ENCODE measurements at places on chromosomes 5 and 9. TPM values are rescaled to one million over a fixed set of nuclear protein-coding genes. Genes with fewer than 3 reads are reported as not detected.

DNA sequence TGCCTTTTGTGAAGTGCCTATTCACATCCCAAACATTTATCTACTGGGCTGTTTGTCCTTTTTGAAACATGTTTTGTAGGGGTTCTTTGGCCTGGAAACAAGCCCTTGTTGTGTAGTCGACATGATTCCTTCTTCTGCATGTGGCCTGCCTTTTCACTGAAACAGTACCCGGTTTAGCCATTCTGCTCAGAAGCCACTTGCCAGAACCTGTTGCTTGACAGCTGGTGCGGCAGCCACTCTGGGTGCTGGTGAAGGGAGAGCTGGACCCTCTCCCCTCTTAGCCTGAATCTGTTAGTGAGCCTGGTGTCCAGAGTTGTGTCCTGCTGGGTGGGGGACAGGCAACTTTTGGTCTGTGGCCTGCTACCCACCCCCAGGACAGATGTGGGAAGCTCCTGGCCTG, 128.8 kb upstream of the CACNA1B start:
- no peak for DNase-seq

TSTD2 gene
- 10.7 TPM for total RNA-seq

NOXA1 gene
- not detected for total RNA-seq

GRCh38 chr5:111480346-111480745, 32.0 kb downstream of the STARD4 start:
- DNase-seq = no peak

DNA sequence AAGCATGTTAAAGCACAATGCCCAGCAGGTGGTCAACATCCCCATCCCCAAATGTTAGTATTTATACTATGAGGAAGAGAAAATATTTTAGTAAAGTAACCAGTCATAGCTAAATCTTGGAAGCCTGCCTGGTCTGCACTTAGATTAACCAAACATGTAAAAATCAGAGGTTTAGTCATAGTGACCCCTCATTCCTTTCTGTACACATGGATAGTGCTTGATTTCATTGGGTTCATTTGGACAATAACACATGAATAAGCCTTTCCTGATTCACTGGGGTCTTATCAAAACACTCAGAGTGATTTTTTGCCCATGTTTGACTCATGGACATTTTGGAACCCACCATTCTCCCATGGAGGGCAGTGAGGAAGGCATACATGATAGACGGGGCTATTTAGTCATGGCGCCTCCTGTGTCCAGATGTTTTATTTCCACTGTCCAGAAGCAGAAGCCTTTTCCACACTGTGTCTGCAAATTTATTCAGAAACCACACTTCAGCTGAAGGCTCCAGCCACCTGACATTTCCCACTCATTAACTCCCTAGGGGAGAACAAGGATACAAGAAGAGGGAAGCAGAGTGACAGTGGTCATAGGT, 32.5 kb downstream of the OR1J1 start:
- DNase-seq = peak; percentile 89

PCDHB4 gene
- total RNA-seq = 0.07 TPM

GRCh38 chr5:107090506-107090905, 580.2 kb downstream of the EFNA5 start:
- no peak for DNase-seq

DNA sequence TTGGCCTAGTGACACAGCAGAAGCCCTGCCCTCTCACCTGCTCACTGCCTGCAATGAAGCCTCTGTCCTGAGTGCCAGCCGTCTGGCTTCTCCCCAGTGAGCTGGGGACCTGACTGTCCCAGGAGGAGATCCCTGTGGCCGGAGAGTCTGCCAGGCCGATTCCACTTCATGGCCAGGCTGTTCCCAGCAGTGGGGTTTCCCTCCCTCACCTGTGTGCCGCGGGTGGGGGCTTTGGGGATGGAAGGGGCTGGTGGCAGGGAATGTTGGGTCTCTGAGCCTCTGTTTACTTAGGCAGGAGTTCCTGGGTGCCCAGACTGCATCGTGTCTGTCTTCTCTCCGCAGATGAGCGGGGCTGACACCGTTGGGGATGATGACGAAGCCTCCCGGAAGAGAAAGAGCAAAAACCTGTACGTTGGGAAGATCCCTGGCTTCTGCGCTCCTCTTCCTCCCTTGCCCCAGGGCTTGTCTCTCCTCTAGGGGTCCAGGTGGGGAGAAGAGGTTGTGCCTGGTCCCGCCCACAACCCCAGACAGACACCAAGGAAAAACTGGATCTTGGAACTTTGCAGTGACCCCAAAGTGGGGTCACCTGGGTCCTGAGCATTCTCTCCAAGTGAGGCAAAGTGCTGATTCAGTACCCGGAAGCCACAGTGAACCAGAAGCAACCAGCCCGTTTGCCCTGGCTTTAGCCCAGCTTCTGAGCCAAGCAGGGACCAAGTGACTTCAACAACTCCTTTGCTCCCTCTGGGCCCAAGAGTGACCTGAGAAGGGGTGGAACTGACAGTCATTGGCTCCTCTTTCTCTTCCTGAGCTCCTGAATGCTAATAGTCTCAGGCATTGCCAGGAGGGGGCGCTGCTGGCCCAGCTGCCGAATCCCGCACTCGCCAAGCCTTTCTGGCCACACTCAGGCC, 127.7 kb downstream of the RGS3 start:
- peak; percentile 82 for DNase-seq

FTMT gene
- not detected for total RNA-seq

GRCh38 chr9:132878695-132879456, at the start of gene SPACA9:
Gene SPACA9, plus strand, starts transcription at chr9:132878898. Its CDS starts 5,050 bp downstream, at chr9:132883948.
- peak; percentile 63 for DNase-seq

SGCD gene
- 1.7 TPM for total RNA-seq

SLC34A3 gene
- 0.10 TPM for total RNA-seq

GRCh38 chr9:126375386-126375785, 48.8 kb downstream of the MVB12B start:
- DNase-seq = no peak

DNA sequence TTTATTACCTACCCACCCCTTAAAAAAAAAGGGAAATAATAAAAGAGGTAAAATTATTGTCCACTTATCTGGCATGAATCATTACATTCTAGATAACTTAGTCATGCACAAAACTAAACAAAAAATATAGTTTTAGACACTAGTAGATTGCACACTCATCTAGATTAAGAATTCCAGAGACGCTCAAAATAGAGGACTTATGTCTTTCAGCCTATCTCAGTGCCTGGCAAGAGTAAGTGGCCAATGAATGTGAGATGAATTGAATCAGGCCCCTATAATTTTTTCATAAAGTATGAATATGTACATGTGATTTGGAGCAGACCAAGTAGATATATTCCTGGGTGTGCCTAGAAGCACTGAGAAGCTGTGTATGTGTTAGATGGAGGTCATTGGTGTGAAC, 2.0 kb upstream of the RXFP3 start:
- peak; percentile 66 for DNase-seq

GRCh38 chr5:158198636-158199035, 339.7 kb upstream of the CLINT1 start:
- DNase-seq = no peak

- no peak for DNase-seq
These were observed 12.9 kb downstream of the NFIB start for GRCh38 chr9:14301006-14301405.

DNA sequence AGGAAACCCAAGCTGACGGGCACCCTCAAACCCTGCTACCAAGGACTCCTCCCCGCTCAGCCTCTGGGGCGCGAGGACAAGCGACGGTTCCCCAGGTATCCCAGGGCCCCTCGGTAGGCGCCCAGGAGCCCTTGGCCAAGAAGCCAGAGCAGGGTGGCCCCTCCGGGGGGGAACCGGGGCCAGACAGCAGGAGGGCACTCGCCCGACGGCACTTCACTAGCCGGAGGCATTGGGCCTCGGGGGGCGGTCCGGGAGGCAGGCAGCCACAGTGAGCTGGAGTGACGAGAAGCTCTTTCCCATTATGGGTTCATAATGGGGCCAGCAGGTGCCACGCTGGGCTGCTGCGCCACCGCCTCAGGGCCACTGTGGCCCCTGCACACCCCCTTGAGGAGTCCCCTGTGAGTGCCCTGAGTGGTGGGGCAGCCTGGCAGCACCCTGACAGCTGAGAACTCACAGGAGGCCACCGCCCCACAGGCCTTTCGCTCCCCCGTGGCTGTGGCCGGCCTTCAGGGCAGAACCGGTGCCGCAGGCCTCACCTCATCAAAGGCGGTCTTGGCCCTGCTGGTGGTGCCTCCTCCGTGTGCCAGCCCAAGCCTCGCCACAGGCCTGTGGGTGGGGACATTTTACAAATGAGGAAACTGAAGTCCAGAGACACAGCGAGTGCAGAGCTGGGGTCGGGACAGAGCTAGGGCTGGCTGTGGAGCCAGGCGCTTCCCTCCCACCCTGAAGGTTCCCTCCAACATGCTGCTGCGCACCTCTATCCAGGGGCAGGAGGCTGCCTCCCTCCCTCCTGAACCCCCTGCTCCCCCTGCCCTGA, 68.7 kb downstream of the PSMB7 start:
- no peak for DNase-seq

GRCh38 chr9:108994695-108995094, 18.6 kb downstream of the CTNNAL1 start:
- peak; percentile 40 for DNase-seq

ARID3C gene
- not detected for total RNA-seq

DNA sequence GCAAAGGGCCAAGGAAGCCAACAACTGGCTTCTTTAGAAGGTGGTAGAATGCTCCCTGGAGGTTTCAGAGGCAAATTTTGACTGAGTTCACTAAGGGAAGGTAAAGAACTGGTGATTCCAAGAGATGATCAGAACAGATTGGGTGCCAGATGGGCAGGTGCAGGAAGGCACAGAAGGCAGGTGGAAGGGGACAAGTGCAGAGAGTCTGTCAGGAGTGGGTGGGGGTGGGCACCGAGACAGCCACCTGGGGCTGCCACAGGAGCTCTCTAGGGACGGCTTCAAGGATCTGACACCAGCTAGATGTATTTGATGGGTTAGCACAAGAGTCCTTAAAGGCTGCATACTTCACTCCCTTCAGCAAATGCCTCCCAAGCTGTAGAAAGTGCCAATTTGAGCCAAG, 207.3 kb downstream of the PTTG1 start:
- DNase-seq = no peak

GRCh38 chr9:92762196-92762595, 2.4 kb downstream of the BICD2 start:
- no peak for DNase-seq

DNA sequence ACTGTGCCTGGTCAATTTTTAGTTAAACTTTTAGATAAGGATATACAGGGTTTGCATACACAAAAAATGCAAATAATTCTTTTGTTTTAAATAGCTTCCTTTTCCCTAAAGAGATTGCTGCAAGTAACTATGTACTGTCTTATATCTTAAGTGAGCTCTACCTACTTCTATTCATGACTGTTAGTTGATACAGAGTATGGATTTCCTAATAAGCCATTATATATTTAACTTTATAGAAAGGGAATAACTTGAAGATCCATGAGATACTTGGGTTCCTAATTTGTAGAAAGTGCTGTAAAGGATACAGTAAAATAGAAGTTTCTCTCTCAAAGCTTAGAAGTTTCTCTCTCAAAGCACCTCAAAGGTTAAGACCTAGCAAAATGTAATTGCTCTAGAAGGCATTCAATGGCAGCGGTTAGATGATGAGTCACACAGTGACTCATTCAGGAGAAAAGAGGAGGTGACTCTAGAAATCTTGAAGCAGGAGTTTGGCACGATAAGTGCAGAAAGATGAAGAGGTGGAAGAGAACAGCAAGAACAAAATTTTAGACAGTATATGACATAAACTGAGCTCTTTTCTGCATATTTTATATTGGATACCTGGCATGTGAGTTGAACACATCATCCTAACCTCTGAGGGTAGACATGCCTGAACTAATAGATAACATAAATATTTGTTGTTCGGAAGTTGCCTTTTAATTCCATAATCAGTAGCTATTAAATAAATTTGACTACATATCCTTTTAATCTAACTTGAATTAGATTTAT, 5.5 kb upstream of the DNAJC21 start:
- peak; percentile 99 for DNase-seq

GALT gene
- 20.9 TPM for total RNA-seq

ELAVL2 gene
- 21.6 TPM for total RNA-seq

GRCh38 chr5:19554524-19554923, 433.5 kb downstream of the CDH18 start:
- no peak for DNase-seq

GRCh38 chr9:23824830-23825591, 1.0 kb downstream of the ELAVL2 start:
- DNase-seq = peak; percentile 79

DNA sequence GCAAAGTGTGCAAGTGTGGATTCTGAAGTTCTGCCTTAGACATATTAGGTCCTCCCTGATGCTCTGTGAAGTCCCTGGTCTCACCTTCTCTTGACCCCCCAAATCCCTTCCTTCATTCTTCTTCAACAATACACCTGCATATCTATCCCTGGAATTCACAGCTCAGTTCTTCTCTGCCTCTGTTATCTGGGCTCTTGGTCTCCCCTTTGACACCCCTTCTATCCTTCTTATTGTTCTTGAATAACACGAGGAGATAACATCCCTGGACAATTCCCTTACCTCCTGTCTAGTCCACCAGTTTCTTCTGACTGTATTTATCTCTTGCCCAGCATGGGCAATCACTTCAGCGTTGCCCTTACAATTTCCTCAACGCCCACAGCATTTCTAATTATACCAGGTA, 104.8 kb upstream of the ATG10 start:
- DNase-seq = no peak

GRCh38 chr9:88071331-88071730, 66.9 kb downstream of the SPATA31C2 start:
- DNase-seq = no peak

GRCh38 chr5:20020247-20020646, 32.2 kb upstream of the CDH18 start:
- no peak for DNase-seq

NR5A1 gene
- total RNA-seq = not detected

C7 gene
- 0.84 TPM for total RNA-seq

DNA sequence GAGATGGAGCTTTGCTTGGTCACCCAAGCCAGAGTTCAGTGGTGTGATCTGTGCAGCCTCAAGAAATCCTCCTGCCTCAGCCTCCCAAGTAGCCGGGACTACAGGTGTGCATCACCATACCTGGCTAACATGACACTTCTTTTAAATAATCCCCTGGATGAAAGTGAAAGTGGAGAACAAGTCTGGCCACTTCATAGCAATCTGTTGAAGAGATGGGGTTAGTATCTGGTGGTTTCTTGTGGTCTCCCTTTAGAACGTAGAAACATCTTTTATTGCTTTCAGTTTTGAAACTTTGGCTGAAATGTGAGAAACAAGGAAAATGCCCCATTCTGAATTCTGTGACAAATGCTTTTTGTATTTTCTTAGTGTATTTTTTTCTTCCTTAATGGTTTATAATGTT, 452.5 kb upstream of the RIOK2 start:
- DNase-seq = no peak

DNA sequence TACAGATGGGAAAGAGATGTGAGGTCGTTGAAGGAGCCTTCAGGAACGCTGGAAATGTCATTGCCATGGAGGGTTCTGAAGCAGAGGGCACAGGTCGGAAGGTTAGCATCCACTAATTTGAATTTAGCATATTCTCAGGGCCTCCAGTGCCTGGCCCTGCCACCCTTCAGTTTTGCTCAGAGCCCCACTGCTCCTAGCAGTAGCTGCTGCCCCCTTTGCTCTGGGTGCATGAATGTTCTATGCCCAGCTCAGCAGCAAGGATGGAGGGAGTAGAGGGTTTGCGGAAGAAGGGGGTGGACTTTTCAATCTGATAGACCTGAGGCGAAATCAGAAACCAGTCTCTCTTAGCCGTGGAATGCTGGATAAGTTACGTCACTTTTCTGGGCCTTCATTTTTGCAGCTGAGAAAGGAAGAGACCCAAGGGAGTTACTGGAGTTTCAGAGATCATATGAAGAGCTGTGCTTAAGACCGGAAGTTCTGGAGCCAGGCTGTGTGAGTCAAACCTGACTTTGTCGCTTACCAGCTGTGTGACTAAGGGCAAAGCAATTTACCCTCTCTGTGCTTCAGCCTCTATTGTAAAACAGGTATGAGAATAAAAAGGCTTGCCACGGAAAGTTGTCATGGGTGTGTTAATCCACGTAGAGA, 133.2 kb upstream of the PANK3 start:
- peak; percentile 96 for DNase-seq
